ENCODE measurements at places on chromosomes 13 and 19.
A peak's percentile ranks its signal among the peaks of the same experiment; 100 is the strongest.

DNA sequence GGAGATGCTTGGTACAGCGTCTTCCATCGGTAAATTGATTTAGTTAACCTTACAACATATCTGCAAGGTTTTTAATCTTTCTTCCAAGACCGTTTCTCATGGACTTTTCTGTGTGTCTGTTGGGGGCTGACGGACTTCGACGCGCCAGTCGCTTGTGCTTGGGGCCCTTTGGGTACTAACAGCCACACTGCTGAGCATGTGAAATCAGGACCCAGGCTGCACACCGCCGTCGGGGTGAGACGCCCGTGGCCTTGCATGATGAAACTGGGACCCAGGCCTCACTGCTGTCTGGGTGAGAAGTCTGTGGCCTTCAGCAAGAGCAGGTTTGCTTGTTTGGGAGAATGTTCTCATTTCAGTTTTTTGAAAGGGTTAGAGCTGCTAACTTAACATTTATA lies 9.8 kb downstream of the ATP4B start:
- DNase-seq, result no peak

- no peak for DNase-seq
Measured at GRCh38 chr13:101763191-101763590, 310.7 kb downstream of the ITGBL1 start.

- DNase-seq, result peak; percentile 60
Measured at GRCh38 chr13:96089749-96090239, at the start of gene HS6ST3. TSS of gene HS6ST3 (plus strand) at chr13:96090107.

GRCh38 chr13:30145709-30146367 lies 161.5 kb downstream of the KATNAL1 start:
- no peak for DNase-seq

DNA sequence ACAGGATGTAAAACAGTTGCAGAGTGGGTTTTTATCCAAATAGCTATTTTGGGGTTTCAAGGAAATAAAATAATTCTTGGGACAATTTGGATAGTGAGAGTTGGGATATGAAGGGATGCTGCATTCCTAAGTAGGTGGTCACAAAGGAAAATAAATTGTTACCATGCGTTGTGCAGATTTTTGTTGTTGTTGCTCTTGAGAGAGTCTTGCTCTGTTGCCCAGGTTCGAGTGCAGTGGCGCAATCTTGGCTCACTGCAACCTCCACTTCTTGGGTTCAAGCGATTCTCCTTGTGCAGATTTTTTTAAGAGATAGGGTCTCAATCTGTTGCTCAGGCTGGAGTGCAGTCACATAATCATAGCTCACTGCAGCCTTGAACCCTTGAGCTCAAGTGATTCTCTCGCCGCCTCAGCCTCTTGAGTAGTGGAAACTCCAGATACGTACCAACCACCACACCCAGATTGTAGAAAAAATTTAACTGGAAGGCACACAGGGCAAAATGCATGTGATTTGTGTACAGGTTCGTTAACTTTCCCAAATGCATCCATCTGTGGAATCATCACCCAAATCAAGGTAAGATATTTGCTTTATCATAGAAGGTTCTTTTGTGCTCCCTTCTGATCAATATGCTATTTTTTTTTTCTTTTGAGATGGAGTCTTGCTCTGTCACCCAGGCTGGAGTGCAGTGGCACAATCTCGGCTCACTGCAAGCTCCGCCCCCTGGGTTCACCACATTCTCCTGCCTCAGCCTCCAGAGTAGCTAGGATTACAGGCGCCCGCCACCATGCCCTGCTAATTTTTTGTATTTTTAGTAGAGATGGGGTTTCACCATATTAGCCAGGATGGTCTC lies 16.0 kb downstream of the SLC1A5 start:
- no peak for DNase-seq

- DNase-seq, result no peak
Measured at GRCh38 chr13:44237276-44237767, 136.3 kb upstream of the SERP2 start.

GRCh38 chr13:63448692-63449091 lies 2033.0 kb upstream of the PCDH20 start:
- no peak for DNase-seq

DNA sequence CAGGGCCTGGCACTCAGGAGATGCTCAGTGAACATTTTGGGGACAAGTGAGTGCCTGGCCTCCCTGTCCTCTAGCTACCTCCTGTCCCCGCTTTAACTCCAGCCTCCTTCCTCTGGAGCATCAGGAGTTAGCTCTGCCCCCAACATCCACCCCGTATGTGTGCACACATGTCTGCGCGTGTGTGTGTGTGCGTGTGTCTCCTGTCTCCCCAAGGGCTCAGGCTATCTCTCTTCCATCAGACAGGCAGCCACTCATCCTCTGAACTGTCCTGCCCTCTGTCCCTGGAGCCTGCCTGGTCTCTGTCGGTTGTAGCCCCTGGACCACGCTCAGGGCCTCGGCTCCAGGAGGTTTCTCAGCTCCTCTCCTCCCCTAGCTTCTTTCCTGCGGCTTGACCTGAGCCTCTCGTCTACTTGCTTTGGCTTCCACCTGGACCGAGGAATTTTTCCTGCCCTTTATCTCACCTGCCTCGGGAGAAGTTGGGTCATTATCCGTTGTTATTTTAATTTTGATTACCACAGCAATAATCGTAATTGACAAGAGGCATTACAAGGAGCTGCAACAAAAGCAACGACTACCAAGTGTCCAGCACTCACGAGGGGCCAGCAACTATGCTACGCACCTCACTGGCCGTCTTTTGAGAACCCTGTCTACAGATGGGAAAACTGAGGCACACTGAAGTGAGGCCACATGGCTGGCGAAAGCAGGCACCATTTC lies 32.0 kb upstream of the ASF1B start:
- no peak for DNase-seq

- no peak for DNase-seq
Measured at GRCh38 chr13:103794526-103794925, 728.3 kb upstream of the SLC10A2 start.

DNA sequence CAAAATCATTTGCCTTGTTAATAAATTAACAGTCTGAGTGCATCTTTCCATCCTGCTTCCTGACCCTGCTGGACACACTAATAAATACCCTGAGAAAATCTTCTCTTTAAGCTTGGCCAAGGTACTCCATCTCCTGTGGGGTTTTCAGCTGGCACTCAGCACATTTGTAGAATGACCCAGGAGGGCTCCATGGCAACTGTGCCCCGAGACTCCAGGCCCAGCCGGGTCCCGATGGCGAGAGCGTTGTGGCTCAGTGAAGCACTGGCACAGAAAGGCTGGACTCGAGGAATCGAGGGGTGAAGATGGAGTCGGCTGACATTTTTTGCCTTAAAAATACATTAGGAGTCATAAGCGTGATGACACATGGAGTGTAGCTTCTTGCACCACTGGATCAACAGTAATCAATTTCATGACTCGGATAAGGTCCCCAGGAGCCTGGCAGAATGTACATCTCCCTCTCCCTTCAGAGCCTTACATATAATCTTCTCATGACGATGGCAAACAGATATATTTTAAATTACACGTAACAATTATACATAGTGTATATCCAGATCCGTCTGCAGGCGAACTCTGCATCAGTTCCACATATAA lies 85.4 kb downstream of the SLC7A1 start:
- no peak for DNase-seq

DNA sequence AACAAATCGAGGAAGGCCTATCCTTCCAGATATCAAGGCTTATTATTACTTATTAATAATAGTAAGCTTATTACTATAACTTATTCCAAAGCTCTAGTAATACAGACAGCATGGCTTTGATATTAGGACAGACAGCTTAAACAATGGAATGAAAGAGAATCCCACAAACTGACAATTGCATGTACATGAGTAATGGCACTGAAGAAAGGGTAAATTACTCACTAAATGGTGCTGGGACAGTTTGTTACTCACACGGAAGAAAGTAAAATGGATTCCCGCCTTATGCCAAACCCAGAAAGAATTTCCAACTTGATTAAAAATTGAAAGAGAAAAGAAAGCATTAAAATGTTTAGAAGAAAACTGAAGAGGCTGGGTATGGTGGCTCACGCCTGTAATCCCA lies 60.3 kb downstream of the MIPEP start:
- no peak for DNase-seq

DNA sequence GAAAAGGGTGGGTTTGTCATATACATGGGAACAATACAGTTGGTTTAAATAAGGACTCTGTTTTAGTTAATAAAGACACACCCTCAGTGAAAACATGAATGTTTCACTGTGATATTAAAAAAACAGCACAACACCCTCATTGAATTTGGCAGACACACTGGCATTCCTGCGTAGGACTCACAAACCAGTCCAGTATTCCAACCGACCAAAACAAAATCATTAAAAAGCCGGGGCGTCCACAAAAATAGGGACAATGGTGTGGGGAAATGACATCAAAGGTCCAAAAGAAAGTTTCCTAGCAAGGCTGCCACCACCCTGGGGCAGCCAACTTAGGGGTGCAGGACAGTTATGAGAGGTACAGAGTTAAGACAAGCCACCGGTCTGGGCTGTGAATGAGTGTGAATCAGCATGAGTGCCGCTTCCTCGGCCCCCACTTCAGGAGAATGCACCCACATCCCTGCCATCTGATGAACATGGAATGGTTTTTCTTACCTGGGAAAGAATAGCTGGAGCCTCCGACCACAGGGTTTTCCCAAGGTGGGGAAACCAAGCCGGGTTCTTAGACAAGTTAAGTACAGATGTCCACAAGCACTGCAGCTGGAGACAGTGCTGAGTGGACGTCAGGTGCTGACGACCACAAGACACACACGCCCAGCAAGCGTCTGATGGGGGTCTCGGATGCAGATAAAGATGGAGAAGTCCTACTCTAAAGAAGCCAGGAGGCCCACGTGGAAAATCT lies 73.3 kb downstream of the KLF2 start:
- no peak for DNase-seq

DNA sequence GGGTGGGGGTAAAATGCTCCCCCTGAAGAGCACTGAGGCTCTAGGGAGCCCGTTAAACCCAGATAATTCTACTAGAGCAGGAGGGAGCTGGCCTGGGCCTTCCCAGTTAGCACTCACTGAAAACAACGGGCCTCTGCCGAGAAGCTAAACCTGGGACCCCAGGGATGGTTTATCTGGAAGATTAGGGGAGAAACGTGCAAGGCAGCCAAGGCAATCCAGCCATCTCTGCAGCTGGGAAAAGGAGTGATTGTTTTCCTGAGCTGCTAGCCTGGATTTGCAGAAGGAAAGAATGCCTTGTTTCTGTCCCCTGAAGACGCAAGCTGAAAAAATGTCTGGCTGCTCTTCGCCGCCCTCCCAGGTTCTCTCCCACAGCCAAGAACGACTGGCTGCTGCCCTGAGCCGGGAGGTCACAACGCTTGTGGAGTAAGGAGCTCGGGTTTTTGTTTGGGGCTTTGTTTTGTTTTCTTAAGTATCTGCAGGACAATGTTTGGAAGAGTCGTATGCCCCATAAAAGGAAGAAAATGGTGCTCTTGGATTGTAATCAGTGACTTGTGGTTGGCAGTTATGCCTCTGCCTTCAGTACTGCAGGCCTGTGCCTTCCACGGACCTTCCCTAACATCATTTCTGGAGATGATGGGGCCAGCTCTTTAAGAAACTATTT lies 31.5 kb downstream of the COL4A2 start:
- DNase-seq, result no peak

GRCh38 chr19:35042056-35042730 lies 672 bp downstream of the HPN start:
- no peak for DNase-seq

DNA sequence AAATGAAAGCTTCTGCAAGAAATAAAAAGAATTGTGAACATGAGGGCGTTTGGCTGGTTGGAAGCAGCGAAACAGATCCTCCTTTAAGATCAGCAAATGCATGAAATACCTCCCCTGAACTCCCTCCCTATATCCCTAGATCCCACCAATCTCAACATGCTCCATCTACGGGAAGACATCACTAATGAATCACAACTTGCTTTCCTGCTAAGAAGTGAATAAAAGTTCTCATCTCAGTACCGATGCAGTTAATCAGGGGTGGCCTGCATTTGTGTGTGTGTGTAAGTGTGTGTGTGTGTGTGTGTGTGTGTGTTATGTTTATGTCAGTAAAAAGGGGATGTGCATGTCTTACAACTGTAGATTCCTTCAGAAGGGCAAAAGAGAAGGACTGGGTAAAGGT lies 238.7 kb downstream of the LIG4 start:
- no peak for DNase-seq

DNA sequence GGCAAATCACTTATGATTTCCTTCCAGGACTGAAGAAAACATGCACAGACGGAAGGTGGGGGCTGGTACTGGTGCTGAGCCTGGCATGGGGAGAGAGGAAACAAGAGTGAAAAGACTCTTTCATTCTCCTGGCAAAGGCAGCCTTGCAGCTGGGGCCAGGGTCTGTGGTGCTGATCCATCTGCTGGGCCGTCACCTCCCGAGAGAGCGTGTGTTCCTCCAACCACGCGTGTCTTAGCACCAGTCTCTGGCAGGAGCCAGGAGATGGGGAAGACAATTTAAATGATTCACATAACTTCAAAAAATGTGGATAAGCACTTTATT lies 23.9 kb upstream of the SPART start:
- no peak for DNase-seq
